Left ventricle myocardium inferior (tissue), 1 donor: ENCODE measurements at places on chromosomes 4 and X.

DNA sequence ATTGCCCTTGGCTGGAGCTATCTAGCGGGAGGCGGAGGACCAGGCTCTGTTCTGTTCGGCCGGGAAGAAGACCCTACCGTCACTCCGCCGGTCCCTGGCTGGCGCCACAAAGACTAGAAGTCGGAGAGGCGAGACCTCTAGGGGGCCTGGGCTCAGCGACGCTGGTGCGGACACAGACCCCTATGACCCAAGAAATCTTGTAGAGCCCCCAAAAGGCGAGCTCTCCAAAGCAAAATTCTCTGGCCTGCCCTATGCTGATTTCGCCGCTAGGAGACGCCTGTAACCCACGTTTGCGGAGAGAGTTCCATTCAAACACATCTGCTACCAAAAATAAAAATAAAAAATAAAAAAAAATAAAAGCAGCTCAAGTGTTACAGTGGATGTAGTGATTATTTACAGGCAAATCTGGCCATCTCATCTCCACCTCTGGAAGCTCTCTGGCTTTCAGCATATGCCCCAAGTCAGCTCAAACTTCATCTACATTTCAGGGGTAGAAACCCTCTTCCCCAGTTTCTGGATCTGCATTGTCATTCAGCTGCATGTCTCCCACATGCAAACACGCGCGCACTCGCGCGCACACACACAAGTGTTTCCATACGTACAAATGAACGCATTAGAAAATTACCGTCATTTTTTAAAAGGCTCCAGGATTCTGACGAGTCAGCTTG, 2.4 kb upstream of the PCDH10 start:
- no peak for DNase-seq

- no peak for DNase-seq
Measured at GRCh38 chr4:138773321-138773720, 242.3 kb upstream of the NOCT start.

DNA sequence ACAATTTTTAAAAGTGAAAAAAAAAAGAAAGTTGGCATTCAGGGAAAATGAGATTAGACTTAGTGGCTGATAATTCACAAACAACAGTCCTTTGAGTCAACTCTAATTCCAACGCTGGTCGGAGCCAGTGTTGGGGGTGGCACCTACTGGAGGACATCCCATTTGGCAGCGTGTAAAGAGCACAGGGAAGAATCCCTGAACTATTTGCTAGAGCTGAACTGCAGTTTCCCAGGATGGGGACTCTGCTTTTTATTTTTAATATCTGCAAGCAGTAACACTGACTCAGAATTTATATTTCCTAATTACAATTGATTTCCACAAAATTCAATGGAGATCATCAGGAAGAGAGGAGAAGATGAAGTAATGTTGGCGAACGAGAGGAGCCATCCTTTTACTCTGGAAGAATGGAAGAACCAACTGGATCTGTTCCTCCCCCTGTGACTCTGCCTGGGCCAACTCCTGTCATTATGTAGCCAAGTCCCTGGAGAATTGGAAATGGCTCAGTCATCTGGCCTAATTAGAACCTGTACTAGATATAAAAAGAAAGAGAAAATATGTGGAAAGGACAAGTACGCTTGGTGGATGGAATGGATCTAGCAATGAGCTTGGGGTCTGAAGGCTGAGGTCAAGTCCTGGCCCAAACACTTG, 76.7 kb downstream of the IRF2 start:
- DNase-seq: no peak

DNA sequence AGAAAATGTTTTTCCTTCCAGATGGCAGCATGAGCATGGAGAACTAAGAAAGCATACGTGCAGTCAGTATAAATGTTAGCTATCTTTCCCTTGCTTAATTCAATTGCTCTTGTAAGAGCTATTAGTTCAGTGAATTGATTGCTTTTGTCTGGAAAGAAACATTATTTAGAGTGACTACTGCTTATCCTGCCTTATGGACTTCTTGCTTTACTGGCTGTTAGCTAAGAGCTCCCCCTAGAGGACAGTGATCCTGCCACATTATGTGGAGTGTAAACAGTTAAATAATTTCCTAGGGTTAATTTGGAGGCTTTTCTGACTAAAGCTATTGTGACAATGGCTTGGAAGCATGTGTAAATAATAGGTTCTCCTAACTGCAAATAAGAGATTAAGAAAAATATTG, 1402.4 kb downstream of the FAM133A start:
- DNase-seq: no peak
